ENCODE measurements at places on chromosomes 6 and 20.

- DNase-seq: no peak
Observed at GRCh38 chr6:138948004-138948403, 40.0 kb downstream of the REPS1 start.

- no peak for DNase-seq
Observed at GRCh38 chr6:126210398-126211075, 129.4 kb upstream of the CENPW start.

DNA sequence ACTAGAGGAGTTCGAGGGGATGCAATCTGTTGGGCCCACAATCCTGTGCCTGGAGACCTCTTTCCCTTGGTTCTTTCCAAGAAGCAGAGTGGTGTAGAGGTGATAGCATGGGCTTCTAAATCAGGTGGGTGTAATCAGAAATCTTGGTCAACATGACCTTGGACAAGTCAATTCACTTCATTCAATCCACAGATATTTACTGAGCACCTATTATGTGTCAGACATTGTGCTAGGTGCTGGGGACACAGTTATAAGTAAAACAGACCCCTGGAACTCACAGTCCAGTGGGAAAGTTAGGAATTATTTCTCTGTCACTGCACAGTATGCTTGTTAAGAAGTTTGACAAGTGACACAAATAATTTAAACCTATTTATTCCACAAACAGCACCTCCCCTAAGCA, 3.3 kb upstream of the E2F1 start:
- DNase-seq: no peak

GRCh38 chr20:34541264-34541901, 17.1 kb upstream of the MAP1LC3A start:
- no peak for DNase-seq

- no peak for DNase-seq
Observed at GRCh38 chr20:3188823-3189413, 15.6 kb downstream of the DDRGK1 start.
